ENCODE measurements at places on chromosomes 2 and 18.

DNA sequence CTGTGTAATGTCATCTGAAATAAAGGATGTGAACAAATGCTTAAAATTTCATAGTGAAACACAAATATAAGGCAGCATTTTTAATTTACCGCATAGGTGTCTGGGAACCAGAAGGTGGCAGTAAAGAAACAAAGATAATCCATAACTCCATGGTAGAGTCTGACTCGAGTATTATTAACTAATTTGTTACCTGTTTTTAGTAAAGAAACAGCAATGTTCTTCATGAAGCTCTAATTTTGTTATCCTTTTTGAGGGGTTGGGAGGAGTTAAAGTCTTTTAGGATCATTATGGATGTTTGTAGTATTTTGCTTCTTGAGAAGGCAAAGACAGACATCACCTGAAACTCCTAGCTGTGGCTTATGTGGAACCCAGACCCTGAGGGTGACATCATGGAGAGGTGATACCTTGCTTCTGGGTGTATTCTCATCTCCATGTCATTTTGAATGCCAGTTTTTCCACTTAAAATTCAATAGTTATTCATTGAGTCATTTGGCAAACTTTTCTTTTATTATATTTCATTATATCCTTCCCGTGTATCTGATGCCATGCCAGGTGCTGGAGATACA lies 286.2 kb upstream of the EPAS1 start:
- DNase-seq: no peak

GRCh38 chr2:218230882-218231281 lies 13.9 kb downstream of the ARPC2 start:
- DNase-seq: peak; percentile 69

DNA sequence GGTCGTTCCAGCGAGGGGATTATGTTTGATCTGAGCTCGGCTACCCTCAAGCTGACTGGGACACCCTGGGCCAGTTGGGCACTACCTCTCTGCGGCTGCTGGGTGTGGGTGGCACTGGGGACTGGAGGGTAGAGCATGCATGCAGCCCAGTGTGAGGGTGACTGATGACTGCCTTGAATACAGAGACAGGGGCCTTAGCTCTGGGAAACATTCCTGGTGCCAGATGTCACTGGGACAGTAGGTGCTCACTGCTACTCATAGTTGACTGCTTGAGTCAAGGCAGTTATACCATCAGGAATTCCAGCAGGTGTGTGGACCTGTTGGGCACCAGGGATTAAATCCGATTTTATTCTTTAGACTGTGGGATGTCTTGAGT lies 33.6 kb upstream of the ATP6V1B1 start:
- DNase-seq: no peak

- no peak for DNase-seq
Measured at GRCh38 chr2:161104054-161104553, 56.1 kb upstream of the TANK start.

DNA sequence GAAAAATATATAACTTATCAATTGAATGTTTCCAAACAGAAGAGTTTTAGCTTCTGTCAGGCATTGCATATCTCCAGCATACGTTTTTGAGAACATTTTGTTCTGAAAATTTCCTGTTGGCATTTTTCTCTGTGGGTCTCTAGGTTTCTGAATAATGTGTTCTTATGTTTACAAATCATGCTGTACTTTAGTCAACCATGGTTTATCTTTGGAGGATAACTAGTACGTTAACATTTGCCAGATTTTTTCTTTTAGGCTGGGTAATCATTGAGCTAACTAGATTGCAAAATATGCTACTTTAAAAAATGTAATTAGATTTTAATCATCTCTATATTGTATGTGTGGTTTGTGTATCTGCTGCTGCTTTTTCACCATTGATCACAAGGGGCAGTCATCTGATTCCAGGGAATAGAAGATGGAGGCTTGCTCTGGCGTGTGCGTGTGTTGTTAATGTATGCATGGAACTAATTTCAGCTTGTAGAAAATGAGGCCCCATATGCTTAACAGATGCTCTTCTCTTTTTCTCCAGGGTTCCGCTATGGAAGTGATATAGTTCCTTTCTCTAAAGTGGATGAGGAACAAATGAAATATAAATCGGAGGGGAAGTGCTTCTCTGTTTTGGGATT lies 21.3 kb downstream of the XRCC5 start:
- DNase-seq: no peak

DNA sequence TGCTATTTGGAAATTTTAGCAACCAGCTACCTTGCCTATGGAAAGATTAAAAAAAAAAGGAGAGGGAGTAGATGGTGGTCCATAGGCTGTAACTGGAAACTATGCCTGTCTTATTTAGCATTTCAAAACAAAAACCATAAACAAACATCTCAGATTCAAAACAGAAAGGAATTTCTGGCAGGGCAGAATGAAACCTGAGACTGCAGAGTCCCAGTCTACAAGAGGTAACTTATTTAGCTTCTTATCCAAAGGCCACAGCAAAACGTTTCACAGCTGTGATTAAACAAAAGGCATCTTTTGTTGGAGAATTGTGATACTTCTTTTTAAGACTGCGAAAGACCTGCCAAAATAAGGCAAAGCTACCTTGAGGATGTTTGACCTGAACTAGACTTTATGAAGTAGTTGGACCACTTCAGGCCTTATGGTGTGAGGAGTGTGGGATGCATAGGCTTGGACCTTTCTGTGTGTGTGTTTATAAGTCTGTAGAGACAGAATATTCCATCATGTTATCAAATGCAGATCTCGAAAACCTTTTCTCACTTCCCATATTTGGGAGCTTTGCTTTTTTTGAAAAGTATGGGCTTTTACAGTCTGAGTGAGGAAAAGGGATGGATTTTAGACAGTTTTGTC lies 11.0 kb downstream of the CRIM1 start:
- DNase-seq: no peak

DNA sequence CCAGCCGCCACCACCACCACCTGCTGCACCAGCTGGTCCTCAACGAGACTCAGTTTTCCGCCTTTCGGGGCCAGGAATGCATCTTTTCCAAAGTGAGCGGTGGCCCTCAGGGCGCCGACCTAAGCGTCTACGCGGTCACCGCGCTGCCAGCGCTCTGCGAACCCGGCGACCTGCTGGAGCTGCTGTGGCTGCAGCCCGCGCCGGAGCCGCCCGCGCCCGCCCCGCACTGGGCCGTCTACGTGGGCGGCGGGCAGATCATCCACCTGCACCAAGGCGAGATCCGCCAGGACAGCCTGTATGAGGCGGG lies 1.6 kb downstream of the LRATD1 start:
- no peak for DNase-seq

DNA sequence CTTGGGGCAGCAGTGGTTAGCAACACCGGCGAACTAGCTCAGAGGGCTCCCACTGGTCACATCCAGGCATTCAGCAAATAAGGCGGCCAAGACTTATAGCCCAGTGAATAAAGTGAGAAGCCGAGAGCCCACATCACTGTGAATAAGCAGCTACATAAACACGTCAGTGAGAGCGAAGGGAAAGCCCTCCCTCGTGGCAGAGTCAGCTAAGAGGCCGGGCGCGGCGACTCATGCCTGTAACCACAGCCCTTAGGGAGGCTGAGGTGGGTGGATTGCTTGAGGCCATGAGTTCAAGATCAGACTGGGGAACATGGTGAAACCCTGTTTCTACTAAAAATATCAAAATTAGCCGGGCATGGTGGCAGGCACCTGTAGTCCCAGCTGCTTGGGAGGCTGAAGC lies 5.2 kb downstream of the D2HGDH start:
- DNase-seq: no peak

DNA sequence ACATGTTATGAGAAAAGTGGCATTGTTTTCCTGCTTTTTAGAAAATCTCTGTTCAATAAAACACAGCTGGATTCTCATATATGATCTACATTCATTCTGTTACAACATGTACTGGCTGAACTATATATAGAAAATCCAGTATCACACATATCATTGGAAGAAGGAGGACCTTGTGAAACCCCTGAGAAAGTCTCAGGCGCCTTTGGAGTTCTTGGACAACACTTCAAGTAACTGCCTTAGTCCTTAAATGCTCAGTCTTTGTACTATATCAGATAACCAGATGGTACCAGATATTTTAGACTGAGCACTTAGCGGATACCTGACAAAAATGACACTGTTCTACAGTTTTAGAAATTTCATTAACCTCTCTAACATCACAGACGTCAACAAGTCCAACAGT lies 72.2 kb downstream of the ACVR1 start:
- DNase-seq: no peak

DNA sequence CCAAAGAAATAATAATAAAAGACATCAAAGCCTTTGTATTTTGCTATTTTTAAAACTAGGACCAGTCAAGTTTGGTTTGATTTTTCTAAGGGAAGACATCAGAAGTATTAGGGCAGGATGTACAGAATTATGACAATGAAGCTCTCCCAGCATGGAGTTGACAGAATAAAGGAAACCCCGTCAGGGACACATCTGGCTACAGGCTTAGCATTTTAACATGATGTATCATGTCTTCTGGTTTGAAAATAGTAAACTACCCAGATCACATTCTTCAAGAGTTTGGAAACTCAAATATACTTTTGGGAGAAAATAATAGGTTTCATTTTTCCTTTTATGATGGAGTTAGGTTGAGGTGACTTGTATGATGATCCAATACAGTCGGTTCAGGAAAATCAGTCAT lies 552.0 kb upstream of the CDH2 start:
- no peak for DNase-seq

DNA sequence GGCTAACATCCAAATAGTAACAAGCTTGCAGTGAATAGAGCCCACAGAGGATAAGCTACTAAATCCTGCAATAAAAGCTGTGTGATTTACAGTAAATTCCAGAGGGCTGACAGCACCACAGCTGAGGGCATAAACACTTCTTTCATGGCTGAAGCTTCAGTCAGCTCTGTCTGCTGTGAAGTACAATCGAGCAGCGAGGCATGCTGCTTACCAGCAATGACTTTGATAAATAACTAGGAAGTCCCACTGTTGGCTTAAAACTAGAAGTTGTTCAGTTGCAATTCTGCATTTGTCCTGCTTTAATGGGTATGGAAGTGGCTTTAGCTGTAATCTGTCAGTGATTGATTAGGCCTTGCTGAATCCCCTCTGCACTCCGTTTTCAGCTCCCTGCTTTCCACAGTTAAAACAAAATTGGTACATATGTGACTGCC lies 65.2 kb upstream of the FIGN start:
- DNase-seq: peak; percentile 65

DNA sequence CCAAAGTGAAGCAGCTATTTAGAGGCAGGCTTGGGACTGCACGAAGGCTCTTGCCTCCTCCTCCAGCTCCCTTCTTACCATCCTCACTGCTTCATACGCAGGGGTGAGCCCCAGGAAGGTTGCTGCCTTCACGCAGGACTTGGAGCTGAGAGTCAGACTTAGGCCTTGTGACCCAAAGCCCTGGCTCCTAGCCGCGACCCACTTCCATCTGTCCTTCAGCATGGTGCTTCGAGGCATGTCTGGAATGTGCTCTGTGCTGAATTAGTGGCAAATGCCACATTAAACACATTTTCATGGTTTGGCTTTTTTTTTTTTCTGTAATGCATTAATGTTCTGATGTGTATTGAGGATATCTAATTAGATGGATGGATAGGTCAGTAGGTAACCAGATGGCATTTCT lies 37.5 kb downstream of the ITGB1BP1 start:
- no peak for DNase-seq

DNA sequence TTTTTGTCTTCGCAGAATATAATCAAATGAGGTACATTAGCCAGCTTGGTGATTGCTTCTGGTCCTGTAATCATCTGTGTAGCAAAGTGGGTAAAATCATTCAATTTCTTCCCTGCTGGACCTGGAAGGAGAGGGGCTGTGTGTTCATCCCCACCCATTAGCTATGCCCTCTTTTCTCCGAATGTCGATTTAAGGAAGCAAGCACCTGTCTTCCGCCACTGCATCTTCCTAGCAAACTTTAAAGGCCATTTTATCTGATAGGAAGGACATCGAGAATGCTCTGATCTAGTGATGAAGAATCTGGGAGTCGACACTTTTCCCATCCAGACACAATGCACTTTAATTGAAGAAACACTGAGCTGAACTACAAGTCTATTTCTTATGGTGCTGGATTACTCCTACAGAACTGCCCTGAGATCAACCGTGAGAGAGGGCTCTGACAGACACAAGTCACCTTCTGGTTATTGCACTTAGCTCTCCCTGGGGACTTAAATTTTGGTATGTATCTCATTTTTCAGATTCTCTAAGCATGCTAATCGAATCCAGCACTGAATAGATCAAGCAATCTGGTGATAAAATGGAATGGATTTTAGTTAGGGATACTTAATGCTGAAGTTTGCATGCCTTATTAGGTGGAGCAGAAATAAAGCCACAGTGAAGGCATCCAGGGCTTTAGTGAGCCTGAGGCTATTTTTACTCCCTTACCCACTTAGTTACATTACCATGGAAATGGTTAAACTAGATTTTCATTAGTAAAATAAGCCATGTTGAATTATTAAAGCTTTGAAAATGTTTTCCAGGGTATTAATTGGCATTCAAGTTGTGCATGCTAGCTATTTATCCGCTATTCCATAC lies 1.3 kb downstream of the NYAP2 start:
- DNase-seq: no peak

- no peak for DNase-seq
Measured at GRCh38 chr2:69741229-69741574, 732 bp upstream of the ANXA4 start.

GRCh38 chr2:37851828-37852584 lies 73.1 kb upstream of the RMDN2 start:
- no peak for DNase-seq

- peak; percentile 28 for DNase-seq
Measured at GRCh38 chr2:69483696-69484095, 46.5 kb upstream of the NFU1 start.

- no peak for DNase-seq
Measured at GRCh38 chr2:1588978-1589621, 155.2 kb downstream of the PXDN start.

DNA sequence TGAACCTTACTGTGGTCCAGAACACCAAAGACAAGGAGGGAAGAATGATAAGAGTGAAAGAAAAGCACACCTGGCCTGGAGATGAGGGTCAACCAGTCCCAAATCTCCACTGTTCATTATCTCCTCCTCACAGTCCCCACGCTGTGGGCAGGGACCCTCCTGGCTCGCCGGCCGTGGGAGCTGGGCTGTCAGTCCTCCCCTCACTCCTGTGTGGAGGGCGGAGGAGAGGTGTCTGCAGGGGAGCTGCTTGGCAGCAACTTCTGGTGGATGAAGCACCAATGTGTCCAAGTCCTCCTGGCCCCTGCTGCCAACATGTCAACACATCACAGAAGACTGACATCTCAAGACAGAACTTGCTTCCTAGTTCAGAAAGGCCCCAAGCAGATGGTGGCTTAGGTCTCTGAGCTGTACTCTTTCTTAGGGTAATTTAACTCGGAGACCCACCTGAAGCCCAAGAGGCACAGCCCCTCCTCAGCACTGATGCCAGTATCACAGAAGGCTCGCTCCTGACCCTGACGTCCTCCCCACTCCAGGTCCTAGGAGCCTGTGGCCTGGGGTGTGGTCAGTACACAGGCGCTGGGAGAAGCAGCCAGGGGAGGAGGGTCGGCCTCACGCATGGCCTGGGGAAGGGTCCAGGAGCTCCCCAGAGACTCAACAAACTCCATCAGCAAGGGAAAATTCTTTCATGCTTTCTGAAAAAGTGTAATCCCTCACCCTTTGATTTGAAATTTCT lies 54.5 kb downstream of the PARD6G start:
- DNase-seq: no peak

- DNase-seq: no peak
Measured at GRCh38 chr2:183597841-183598240, 473.6 kb downstream of the NUP35 start.

GRCh38 chr2:137302957-137303356 lies 537.6 kb downstream of the THSD7B start:
- no peak for DNase-seq

GRCh38 chr18:31185186-31185950 lies 22.7 kb upstream of the DSC1 start:
- DNase-seq: no peak

- DNase-seq: no peak
Measured at GRCh38 chr2:29241341-29241740, 126.1 kb downstream of the CLIP4 start.

Data from kidney epithelial cell (primary cell).